ENCODE measurements at places on chromosomes 5 and 9.
A peak's percentile ranks its signal among the peaks of the same experiment; 100 is the strongest.

DNA sequence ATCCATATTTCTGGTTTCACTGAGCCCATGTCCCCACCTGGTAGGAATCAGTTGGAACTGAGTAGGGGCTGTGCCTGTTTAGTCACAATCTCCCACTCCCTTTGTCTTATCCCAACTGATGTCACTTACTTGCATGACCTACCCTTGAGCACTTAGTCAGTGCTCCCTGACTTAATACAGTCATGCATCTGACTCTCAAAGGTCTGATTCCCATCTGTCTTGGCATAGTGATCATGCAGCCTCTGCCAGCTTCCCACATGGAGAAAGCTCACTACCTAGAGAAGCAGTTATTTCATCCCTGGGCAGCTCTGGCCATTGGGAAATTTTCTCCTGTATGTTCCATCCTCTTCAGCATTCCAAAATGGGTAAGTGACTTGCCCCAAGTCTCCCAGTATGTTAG lies 24.8 kb downstream of the ABLIM3 start:
- DNase-seq = no peak

DNA sequence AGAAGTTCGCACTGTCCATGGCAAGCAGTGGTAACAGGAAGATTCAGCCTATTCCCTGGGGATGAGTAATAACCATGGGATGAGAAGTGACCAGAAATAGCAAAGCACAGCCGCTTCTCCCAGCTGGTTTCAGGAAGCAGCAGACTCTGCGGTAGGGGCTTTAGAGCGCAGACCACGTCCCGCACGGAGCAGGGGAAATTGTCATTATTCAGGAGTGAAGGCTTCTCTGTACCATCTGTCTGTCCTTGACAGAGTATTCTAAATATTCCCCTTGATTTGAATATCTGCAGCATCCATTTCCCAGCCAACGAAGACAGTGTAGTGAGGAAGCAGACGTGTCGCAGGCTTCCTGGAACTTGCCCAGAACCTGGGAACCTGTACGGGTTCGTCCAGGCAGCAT lies 159.6 kb downstream of the NXNL2 start:
- no peak for DNase-seq

GRCh38 chr9:126261584-126262356 lies 64.9 kb upstream of the MVB12B start:
- DNase-seq = no peak

- no peak for DNase-seq
These were observed 213.4 kb upstream of the ELL2 start for GRCh38 chr5:96175090-96175489.

DNA sequence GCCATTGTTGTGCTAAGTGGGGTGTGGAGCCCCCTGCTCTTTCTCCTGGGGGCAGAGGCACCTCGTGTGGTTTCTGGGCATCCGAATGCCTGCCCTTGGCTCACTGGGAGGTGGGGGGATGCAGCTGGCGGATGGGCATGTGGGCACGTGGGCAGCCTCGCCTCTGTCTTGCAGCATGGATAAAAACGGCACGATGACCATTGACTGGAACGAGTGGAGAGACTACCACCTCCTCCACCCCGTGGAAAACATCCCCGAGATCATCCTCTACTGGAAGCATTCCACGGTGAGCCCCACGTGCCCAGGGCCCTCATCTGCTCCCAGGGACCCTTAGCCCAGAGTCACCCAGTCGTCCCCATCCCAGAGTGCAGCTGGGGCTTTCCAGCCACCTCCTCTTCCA lies 25.3 kb downstream of the PTGES2 start:
- DNase-seq = no peak

GRCh38 chr9:4420351-4420750 lies 69.9 kb upstream of the SLC1A1 start:
- no peak for DNase-seq

DNA sequence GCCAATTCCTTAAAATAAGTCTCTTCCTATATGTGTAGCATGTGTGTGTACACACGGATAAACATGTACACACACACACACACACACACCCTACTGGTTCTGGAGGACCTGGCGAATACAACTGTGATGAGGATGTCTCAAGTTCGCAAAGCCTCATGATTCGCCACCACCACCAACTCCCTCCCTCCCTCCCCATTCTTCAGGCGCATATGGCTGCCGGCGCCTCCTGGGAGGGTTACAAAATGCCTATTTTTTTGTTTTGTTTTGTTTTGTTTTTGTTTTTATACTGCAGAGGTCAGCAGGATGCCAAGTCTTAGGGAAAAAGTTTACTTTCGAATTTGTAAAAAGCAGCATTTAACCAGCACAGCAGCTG lies 88.0 kb downstream of the DAP start:
- no peak for DNase-seq

GRCh38 chr5:159509002-159509660 lies 178.8 kb upstream of the IL12B start:
- DNase-seq = no peak

- no peak for DNase-seq
These were observed 10.5 kb upstream of the EPB41L4B start for GRCh38 chr9:109331353-109331752.

- no peak for DNase-seq
These were observed 52.1 kb upstream of the EXOC3 start for GRCh38 chr5:390623-391491.

- DNase-seq = no peak
These were observed 15.6 kb upstream of the NREP start for GRCh38 chr5:111772456-111773122.

- DNase-seq = no peak
These were observed 26.4 kb upstream of the NSMF start for GRCh38 chr9:137485343-137486140.

GRCh38 chr5:131579917-131580671 lies 54.9 kb downstream of the RAPGEF6 start:
- no peak for DNase-seq

GRCh38 chr9:129184219-129184524 lies 6.1 kb upstream of the IER5L start:
- no peak for DNase-seq

GRCh38 chr5:175216991-175217390 lies 227.0 kb downstream of the DRD1 start:
- no peak for DNase-seq

DNA sequence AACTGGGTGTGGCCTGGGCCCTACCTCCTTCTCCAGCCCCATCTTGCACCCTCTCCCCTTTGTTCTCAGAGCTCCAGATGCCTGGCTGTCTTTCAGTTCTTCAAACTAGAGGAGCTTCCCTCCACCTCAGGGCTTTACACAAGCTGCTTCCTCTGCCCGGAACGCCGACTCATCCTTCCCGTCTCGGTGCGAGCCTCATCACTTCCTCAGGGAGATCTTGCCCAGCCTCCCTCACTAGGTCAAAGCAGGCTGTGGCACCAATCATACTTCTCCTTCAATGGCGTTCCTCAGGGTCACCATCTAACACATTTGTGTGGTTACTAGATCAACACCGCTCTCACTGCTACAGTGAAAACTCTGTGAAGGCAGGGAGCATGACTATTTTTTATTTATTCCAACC lies 56.2 kb upstream of the ZSWIM6 start:
- DNase-seq = peak; percentile 24

- DNase-seq = no peak
These were observed 60.7 kb downstream of the SLC1A1 start for GRCh38 chr9:4550777-4551484.

DNA sequence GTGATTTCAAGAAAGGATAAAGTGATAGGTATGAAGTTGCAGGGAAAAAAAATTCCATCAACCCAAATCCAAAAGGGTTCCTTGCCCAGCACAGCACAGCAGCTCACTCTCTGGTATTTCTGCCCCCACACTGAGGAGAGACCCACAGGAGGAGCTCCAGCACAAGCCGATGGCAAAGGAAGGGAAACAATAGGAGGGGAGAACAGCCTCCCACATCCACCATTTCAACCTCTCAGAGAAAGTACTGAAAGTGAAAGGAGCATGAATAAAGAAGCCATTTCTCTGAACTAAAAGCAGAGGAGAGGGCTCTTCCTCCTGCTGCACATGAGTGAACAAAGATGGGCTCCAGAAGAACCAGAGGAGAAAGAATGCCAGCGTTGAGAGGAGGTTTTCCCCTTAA lies 54.9 kb upstream of the ZSWIM6 start:
- no peak for DNase-seq

DNA sequence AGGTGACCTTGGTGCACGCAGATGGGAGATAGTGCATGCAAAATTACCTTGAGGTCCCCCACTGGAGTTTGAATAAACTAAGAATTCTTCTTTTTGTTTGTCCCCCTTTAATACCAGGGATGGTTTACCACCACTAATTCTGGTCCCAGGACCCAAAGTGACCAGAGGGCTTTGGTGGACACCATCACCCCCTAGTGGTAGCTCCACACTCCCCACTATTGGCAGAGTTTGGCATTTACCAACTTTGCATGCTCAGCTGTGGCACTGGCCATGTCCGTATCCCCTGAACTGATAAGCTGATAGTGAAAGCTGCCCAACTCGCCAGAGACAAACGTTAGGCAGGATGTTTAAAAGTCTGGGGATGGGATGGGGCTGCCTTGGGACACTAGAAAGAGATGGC lies 3.3 kb downstream of the ASTN2 start:
- DNase-seq = no peak

- DNase-seq = no peak
These were observed 361.9 kb downstream of the MAT2B start for GRCh38 chr5:163867324-163867723.

DNA sequence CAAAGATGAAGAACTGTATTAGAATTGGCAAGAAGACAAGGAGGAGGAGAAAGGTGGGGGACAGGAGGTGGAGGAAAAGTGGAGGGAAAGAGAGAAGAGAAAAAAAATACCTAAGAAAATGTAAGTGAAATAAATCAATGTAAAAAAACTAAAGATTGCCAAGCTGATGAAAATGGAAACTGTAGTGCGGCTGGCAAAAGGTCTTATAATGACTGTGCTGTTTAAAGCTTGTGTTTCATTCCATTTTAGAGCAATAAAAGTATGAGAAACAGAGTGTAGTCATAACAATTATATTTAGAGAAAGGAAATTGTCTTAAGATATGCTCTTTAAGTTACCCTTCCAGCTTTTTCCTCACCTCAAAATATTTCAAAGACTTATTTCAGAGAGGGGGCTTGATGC lies 670.5 kb upstream of the SEMA6A start:
- no peak for DNase-seq

GRCh38 chr5:136038635-136039034 lies 9.8 kb downstream of the TGFBI start:
- DNase-seq = no peak

All from CD4-positive, alpha-beta T cell treated with Interleukin-1 beta for 1 hour (primary cell).